ENCODE measurements at places on chromosomes 12 and 14.

DNA sequence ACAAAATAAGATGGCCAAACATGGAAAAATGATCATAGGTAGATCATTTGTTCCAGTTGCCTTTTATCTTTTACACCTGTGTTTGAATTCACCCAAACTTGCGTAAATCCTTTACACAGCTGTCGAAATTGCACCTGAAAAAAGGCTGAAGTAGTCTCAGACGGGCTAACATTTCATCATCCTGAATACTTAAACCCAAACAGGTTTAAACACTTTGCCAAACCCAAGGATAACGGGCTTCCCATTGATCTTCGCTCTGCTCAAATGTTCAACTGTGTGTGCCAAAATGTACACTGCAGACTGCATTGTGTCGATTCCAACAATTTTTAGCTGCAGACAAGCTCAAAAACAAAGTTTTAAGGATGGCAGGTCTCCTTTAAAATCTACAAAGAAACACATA, 288.7 kb upstream of the DDHD1 start:
- no peak for DNase-seq

GRCh38 chr12:70883855-70884254, 36.7 kb downstream of the PTPRR start:
- no peak for DNase-seq

GRCh38 chr14:24694680-24695079, 60.7 kb upstream of the GZMB start:
- DNase-seq, result no peak

DNA sequence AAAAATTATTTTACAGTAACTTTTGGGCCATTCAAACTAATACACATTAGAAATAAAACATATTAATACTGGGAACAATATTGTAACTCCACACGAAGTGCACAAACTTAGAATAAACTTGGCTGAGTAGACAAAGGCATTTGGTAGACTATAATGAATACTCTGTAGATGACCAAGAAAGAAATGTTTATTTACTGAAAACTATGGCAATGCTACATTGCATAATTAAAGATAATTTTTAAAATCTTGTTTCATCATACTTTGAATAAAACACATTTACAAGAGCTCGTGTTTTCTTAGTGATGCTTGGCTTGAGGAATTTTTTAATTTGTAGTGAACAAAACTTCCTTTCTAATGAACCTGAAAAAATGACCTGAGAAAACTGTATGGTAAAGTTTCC, 21.3 kb downstream of the RERG start:
- DNase-seq, result no peak

GRCh38 chr12:70486588-70486987, 120.5 kb downstream of the KCNMB4 start:
- DNase-seq, result no peak

DNA sequence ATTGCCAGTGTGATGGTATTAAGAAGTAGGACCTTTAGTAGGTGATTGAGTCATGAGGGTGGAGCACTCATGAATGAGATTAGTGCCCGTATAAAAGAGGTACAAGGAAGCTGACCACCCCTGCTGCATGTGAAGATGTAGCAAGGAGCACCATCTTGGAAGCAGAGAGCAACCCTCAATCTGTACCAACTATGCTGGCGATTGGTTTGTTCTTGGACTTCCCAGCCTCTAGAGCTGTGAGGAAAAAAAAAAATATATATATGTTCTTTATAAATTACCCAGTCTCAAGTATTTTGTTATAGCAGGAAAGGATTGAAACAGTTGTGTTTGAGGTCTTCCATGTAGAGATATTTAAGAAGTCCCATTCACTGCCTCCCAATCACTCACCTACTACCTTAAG, 16.9 kb downstream of the METTL25 start:
- DNase-seq, result no peak

Measured in cortex of kidney (tissue), 1 donor.